ENCODE measurements at places on chromosomes 2 and 18.

GRCh38 chr2:206824993-206825392 is 59.6 kb downstream of the FASTKD2 start:
- no peak for DNase-seq

GRCh38 chr2:241096979-241097378 is 5.1 kb downstream of the MTERF4 start:
- no peak for DNase-seq

- no peak for DNase-seq
Measured at GRCh38 chr2:215435280-215435869, 493 bp downstream of the FN1 start.

DNA sequence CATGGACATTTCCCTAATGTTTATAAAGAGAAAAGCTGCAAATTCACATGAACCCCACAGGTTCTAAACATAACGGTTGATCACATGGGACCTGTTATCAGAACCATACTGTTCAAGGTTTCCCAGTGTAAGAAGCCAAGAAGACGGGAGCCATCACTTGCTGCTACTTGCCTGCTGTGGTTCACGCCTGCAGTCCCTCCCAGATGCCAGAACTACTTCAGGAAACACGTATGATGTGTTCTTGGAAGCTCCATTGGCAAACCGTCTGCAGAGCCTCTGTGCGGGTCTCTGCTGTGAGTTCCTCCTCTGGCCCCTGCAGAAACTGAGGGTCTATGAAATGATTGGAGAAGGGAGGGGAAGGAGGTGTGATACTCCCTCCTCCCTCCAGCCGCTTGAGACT is 75.2 kb downstream of the CABLES1 start:
- no peak for DNase-seq

- no peak for DNase-seq
Measured at GRCh38 chr18:49021433-49022129, 70.8 kb upstream of the SMAD7 start.

DNA sequence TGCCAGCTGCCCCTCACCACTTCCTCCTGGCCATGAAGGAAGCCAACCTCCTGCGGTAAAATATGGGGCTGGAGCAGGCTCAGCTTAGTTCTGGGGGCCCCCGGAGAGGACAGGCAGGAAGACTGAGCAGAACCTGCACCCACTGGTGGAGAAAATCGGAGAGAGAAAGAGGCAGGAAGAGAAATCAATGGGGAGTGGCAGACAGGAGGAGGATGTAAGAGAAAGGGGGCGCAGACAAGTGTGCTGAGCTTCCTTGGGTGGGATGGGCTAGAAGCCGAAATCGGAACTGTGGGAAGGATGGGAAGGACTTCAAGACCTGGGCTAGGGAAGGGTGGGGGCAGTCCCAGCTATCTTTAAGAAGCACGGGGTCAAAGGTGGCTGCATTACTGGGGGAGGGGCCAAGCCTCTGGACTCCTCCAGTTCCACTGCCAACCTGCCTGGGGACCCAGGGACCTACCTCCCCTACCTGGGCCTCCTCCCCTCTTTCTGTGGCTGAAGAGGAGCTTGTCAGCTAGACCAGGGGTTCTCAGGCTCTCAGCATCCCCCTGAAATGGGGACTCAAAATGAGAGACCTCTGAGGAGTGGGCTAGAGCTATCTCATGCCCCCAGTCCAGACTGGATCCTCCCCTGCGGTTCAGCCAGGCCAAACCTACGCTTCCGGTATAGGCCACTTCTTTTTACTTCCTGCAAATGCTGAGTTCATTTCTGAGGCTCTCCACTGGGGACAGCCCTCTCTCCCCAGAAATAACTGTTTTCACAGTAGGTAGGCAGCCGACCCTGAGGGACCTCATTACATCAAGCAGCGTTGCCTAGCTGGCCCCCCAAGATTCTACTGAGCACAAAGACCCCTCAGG is 33.6 kb upstream of the B3GNT7 start:
- no peak for DNase-seq

DNA sequence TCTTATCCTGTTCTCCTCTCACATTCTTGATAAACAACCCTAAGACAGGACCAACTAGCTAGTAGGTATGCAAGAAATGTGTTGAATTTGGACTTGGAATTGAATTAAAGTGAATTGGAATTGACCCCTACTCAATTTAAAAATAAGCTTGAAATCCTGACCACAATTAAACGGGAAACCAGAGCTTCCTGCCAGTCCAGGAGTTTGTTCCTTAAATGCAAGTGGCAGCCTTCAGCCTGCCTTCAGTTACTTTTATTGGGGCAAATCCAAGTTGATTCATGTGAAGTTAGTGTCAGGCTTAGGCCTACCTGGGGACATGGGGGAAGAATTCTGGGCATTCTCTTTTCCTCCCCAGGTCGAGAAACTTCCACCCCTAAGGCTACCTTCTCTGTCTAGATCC is 457.6 kb downstream of the BCL11A start:
- DNase-seq: no peak

- DNase-seq: no peak
Measured at GRCh38 chr2:145755019-145755837, 1235.3 kb upstream of the ZEB2 start.

DNA sequence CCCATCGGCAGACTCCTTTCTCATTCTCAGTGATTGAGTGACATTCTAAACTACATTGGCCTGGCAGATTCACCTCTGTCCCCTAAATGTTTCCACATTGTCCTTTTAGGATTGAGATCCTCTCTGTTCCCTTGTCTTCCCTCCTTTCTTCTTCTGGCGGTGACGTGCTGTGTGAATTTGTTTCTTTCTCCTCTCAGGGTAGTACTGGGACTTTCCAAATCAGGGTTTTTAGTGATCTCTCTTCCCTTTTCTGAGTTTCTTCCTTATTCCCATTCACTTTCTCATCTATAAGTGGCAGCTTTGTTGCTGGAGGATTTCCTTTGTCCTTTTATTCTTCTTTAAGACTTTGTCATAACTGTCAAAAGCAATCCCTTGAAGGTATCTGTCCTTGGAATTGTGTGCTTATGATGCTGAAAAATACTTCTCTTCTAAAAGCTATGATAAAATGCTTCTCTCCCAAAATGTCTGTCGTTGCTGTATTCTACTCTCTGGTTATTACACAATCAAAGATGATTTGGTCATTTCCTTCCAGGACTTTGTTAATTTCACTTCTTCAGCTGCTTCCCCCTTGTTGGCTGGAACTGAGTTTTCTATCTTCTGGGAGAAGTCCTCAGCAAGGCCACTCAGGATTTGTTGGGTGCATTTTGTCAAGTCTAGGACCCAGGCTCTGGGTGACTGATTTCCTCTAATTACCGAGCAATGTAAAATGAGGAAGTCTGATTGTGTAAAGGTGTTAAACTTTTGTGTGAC is 4.9 kb upstream of the IL1B start:
- DNase-seq: no peak

DNA sequence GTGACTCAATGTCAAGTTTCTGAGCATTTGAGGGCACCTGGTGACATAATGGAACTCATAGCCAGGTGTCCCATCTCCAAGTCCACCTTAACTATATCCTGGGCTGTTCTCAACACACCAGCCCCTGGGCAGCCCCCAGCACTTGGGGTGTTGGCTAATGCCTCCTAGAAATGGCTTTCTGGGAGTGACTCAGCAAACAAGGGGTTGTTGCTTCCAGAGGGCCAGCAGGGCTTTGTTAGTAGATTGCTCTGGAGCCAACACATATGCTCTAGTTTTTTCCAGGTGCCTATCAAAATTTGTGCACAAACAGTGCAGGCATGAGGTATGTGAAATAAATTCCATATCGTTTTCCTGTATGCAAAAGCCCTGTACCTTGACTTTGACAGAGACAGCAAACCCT is 448.4 kb downstream of the SLC4A3 start:
- DNase-seq: no peak

- DNase-seq: no peak
Measured at GRCh38 chr2:201886504-201886903, 80.2 kb downstream of the CDK15 start.

DNA sequence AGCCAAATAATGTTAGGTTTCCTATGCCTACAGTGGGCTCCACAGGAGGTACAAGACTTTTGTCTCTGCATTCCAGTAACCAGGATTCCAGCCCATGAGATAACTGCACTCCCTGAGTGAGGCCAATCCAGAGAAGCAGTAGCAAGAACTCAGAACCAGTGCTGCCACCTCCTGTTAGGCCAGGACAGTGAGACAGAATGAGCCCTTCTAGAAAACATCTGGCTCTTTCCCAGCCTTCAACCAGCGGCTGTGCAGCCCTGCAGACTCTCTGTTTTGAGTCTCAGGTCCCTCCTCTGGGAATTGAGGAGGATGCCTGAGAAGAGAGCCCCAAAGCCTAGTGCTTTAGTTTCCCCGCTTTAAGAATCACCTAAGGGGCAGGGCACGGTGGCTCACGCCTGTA is 44.2 kb downstream of the ARID5A start:
- no peak for DNase-seq

DNA sequence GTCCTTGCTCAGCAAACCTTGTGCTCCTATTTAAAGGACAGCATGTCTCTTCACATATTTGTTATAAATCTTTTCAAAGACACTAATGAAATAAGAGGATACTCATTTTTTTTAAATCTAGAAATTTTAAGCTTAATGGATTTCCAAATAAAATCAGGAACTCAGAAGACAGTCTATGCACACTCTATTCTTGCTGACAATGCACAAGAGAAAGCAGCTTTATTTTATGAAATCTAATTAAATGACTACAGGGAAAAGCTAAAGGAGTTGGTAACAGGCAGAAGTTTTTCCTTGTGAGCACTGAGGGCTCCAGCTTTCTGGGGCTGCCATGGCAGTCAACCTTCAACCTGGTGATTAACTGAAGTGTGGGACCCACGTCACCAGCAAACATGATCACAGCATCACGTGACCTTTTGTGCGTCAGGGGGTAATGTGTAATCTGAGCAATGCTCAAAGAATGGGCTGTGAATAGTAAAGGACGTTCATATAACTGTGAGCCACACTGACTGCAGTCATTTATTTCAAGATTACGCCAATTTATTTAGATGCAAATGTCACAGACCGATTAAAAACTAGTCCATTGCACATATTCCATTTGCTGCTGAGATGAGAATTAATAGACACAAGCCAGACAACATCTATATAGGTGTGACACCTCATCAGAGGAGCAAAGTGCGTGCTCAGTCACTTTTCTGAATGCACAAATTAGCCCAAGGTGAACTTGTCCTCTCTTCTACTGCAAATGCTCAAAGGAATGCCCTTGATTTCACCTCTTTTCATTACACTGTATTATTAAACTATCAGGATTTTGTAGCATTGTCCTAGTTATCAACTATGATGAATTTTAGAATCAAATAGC is 11.6 kb upstream of the DNER start:
- no peak for DNase-seq

DNA sequence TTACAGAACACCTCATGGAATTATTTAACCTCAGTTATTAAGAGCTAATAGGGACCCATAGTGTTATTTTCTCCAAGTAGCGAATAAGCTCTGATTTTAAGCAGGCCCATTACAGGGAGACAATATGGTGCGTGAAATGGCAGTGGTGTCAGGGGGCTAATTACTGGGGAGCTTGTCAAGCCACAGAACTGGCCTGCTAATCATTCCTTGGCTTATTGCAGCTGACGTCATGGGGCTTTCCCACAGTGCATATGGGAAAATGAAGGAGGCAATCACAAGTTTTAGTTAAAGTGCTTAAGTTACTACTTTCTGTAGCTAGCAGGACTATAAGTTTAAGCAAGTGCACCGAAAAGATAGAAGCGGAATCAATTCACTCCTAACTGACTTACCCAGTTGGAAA is 262.5 kb downstream of the TGIF1 start:
- no peak for DNase-seq

DNA sequence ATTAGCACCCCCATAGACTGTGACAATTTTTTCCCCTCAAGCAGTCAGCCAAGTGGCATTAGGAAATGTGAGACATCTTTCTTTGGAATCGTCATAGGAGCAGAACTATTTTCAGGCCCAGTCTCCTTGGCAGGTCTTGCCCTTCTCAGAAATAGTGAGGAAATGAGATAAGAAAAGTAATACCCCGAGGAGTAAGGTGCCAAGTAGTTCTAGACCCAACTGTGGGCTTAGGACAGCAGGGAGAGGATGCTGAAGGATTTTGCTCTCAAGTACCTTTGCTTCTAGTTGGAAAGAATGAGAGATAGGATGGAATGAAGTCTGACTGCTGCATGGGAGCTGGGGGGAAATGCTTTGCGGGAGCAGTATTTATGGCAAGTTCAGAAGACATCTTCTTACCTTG is 31.8 kb downstream of the PRKCE start:
- no peak for DNase-seq

GRCh38 chr2:21396252-21396651 is 272.5 kb downstream of the TDRD15 start:
- no peak for DNase-seq

Measured in activated naive CD4-positive, alpha-beta T cell (primary cell).